ENCODE measurements at places on chromosomes 3 and 15.

DNA sequence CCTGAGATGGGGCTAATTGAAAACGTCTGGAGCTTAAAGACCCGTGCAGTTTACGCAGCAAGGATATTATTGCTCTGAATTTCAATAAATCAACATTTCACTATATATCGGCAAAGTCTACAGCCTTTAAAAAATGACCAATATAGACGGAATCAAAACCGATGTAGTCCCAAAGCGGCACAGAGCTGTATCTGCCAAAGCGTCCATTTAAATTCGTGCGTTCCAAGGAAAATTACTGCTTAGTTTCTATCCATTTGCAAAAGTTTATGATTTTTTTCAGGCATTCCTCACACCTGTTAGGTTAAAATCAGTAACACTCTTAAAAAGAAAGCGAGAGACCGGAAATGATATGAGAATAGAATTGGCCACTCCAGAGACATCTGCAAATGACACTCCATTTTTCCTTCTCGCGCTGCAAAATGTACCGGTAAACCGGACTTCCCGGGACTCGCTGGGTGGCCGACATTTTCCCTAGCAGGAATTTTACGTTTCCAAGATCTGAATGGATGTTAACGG is 777 bp upstream of the EIF4A2 start:
- no peaks in the 10 kb centered on the region for H3K27me3 ChIP-seq
- no peak for DNase-seq
- H3K36me3 ChIP-seq: peaks cover 41% of the 10 kb centered on the region
- H3K27ac ChIP-seq: peak overlapping the region; percentile 98
- peaks cover 12% of the 10 kb centered on the region for H3K4me1 ChIP-seq

DNA sequence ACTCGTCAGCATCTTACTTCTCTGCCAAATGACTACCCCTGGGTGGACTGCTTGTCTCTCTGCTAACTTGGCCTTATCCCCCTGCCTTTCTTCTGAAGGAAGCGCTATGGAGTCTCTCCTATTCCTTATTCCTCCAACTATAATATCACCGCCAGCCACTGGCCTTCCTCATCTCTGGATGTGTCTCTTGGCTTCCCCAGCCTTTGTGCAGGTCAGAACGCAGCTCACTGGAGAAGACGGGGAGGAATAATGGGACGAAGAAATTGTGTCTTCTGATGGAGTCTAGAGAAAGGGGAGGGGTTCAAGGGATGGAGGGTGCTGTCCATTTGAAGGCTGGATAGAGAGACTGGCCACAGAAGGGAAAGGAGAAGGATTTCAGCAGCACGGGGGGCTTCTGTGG is 16.9 kb downstream of the ITGA11 start:
- no peak for DNase-seq
- H3K27ac ChIP-seq: no peak overlapping the region
- H3K36me3 ChIP-seq: no peaks in the 10 kb centered on the region
- H3K27me3 ChIP-seq: peaks cover 8% of the 10 kb centered on the region
- H3K4me1 ChIP-seq: no peaks in the 10 kb centered on the region
- H3K4me3 ChIP-seq: no peak overlapping the region

DNA sequence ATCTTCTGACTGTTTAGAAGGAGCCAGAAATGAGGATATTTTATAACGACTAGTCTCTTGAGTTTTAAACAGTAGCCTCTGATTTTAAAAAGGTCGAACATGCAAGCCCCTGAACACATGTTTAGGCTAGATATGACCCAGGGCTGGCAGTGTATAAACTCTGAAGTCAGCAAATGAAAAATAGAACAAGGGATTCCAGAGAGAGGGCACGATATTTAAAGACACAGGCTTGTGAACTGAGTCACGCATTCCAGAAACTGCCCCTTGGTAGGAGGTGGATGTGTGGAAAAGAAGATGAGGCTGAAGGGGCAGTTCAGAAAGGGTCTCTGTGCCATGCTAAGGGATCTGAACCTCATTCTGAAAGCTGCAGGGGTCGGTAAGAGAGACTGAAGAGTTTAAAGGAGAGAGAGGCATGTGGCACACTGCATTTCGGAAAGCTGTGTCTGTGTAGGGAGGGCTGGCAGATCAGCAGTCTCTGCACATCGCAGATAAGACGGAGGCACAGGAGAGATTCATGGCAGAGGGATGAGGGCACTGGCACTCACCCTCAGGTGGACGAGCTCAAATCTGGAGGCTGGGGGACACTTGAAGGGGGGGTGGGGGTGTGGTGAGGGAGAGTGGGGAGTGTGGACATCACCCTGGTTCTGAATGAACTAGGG is 22.1 kb downstream of the ST8SIA2 start:
- no peak overlapping the region for H3K4me3 ChIP-seq
- no peaks in the 10 kb centered on the region for H3K36me3 ChIP-seq
- H3K27ac ChIP-seq: no peak overlapping the region
- peaks cover 10% of the 10 kb centered on the region for H3K4me1 ChIP-seq
- no peaks in the 10 kb centered on the region for H3K27me3 ChIP-seq

DNA sequence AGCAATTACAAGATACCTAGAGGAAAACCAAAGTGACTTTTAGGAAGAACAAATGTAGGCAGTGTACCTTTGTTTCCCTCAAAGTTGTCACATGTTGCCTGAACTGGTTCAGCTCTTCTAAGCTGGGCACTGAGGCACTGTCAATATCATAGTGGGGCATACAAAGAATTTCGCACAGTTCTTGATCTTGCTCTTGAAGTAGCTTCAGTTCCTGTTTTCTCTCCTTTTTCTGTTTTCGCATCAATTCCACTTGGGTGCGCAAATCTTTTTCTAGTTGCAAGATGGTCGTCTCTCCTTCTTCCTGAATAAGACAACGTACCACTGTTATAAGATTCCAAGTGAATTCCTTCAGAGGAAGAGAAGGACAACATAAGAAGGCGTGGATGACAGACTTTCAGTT is 12.7 kb downstream of the PRC1 start:
- peaks cover 82% of the 10 kb centered on the region for H3K36me3 ChIP-seq
- H3K4me1 ChIP-seq: no peaks in the 10 kb centered on the region
- H3K27ac ChIP-seq: no peak overlapping the region
- no peak overlapping the region for H3K4me3 ChIP-seq
- no peak for DNase-seq

- H3K27me3 ChIP-seq: no peaks in the 10 kb centered on the region
- H3K4me3 ChIP-seq: no peak overlapping the region
- no peaks in the 10 kb centered on the region for H3K36me3 ChIP-seq
- no peak for DNase-seq
- no peaks in the 10 kb centered on the region for H3K4me1 ChIP-seq
- no peak overlapping the region for H3K27ac ChIP-seq
These were observed 54.7 kb upstream of the ONECUT1 start for GRCh38 chr15:52844823-52845222.

DNA sequence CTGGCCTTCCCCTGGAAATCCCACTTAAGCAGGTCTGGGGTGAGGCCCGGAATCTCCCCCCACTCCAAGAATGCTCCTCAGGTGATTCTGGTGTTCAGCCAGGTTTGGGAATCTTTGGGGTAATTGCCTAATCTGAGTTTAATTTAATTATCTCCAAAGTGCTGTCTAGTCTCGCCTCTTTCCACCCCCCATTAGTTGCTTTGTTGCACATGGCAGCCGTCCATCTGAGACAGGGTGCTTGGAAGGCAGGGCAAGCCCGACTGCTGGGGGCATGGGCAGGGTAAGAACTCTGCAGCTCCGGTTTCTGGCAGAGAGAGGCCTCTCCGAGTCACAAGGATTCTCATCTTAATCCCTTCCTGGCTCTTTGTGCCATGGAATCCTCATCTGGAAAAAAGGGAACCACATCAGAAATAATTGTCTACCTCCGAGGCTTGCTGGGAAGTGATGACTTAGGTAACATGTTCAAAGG is 15.0 kb downstream of the IL17RD start:
- peak overlapping the region; percentile 27 for H3K4me3 ChIP-seq
- H3K27ac ChIP-seq: peak overlapping the region; percentile 76
- peaks cover 2% of the 10 kb centered on the region for H3K36me3 ChIP-seq
- peaks cover 46% of the 10 kb centered on the region for H3K4me1 ChIP-seq
- peak; percentile 81 for DNase-seq

GRCh38 chr15:75694241-75695182 is 18.1 kb downstream of the CSPG4 start:
- H3K27me3 ChIP-seq: no peaks in the 10 kb centered on the region
- H3K27ac ChIP-seq: peak overlapping the region; percentile 86
- DNase-seq: peak; percentile 92
- H3K4me3 ChIP-seq: peak overlapping the region; percentile 14
- H3K36me3 ChIP-seq: no peaks in the 10 kb centered on the region

All from SJCRH30 (cell line).